ENCODE measurements at places on chromosomes 1 and 21. TPM values are rescaled to one million over a fixed set of nuclear protein-coding genes. Genes with fewer than 3 reads are reported as not detected.

DNA sequence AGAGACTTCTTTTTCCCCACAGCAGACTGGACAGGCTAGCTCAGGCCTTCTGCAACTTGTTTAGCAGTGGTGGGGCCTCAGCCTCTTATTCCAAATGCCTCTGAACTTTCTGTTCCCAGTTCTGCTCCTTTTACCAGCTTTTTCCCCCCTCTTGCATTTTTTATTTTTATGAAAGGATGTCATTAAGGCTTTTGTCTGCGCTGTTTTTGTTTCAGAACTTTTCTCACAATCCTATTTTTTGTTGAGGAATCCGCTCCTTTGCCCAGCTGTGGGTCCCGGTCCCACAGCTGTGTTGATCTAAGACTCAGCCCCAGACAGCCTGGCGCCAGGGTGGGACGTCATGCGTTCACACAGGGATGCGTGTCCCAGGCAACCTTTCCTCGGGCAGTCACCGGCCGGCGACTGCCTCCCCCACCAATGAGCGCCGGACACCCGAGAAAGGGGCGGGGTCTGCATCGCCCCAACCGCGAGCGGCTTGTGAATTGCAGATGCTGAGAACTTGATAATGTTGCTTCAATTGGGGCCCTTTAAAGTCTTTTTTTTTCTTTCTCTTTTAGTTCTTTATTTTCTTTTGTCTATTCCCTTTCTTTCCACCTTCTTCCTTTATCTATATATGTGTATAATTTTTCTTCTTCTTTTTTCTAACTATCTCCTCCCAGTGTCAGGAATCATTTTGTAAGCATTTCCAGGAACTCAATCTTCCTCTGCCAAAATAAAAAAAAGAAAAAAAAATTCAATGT lies 3.0 kb upstream of the ID3 start:
- DNase-seq = peak; percentile 90

GRCh38 chr21:20187028-20187427 lies 811.2 kb upstream of the NCAM2 start:
- DNase-seq = no peak

CCDC17 gene
- total RNA-seq = 1.2 TPM

DNA sequence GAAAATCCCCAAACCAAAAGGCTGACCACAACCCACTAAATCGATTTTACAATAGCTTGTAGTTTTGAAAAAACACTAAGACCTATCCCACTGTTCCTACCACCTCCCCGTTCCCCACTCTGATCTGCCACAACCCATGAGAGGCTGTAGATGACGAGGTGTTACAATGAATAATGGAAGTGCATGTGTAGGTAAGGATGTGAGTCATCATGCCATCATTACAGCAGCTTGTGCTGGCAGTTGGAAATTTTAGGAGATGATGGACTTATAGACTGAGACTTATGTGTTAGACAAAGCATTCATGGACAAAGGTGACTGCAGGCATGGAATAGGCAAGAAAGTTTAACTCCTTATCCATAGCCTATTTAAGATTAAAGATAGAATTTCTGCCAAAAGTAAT lies 184.7 kb upstream of the CACYBP start:
- peak; percentile 9 for DNase-seq

DNA sequence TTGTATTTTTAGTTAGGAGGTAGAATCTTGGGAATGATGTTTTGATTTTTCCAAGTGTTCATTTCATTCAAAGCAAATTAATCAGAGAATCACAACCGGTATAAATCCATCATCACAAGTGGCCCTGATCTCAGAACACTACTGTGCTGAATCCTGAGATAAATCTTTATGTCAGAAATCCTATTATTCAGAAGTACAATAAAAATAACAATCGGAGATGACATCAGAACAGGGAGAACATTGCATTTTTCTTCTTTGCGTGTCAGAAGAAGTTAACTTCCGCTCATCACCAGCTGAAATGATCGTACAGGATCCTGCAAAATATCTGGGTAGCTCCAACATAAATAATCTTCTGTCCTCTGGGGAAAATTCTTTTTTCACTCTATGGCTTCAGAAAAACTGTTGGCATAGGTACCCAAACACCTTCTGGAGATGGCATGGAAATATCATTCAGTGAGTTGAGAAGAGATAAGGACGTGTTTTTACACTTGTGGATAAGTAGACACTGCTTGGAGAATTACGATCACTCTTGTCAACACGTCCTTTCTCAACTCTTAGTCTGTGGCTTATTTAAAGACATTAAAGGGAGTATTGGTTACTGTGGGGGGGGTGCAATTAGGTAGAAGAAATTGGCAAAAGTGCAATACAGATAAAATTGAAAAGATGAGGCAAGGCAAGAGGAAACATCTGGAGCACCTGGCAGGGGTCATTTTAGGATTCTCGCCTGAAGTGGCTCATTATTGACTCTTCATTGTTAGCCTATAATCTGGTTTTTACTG lies 46.9 kb upstream of the SMYD2 start:
- no peak for DNase-seq

GART gene
- total RNA-seq = 112 TPM

GRCh38 chr1:214422137-214422671 lies 129.2 kb downstream of the PTPN14 start:
- no peak for DNase-seq

Data from NCI-H460 (cell line).